ENCODE measurements at places on chromosomes 5 and 9.

- DNase-seq = no peak
Measured at GRCh38 chr9:121860744-121861143, 209.3 kb downstream of the DAB2IP start.

DNA sequence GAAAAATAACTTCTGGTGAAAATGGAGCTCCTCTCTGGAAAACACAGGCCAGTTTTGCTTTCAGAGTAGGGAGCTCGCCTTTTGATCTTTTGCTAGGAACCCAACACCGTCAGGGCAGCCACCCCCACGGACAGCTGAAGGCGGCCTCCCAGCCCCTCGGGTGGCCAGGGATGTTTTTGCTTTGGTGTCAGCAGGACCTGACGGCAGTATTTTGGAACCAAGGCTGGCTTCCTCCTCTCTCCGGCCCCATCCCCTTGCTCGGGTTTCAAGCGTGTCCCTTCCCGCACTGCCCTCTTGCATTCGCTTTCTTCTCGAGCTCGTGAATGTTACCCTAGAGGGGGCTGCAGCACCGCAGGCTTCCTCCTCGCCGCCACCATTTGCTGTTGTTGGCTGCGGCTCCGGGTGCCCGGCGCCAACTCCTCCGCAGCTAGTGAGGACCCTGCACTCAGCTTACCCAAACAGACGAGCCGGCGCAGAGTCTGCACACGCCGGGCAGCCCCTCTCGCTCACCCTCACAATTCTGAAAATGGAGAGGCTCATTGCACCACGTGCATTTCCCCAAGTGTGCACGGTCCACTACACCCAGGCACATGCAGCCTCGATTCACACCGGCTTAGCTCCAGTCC is 35.5 kb upstream of the ADAMTSL1 start:
- peak; percentile 79 for DNase-seq

DNA sequence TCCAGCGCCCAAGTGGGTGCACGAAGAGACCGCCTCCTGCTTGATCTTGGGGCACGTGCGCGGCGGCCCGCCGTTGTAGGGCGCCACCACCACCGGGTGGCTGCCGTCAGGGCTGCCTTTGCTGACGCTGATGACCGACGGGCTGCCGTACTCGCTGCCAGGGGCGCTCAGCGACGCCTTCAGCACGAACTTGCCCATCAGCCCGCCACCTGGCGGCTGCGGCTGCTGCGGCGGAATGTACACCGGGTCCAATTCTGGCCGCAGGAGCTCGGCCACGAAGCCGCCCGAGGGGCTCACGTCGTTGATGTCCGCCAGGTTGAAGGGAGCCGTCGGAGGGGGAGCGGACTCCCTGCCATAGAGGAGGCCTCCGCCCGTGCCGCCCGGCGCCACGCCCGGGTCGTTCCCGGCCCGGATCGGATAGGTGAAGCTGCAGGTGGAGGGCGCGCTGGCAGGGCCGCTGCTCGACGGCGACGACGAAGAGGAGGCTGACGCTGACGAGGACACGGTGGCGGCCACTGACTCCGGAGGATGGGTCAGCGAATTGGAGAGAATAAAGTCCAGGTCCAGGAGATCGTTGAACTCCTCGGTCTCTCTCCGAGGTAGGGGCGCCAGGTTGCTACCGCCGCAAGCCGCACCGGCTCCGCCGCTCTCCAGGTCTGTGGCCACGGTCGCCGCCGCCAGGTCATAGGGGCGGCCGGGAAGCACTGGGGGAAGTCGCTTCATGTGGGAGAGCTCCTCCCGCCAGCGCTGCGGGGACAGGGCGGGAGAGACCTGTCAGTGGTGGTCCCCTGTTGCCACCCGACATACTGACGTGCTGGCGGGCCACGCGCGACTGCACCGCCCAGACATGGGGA is 1.8 kb downstream of the KLF4 start:
- no peak for DNase-seq

DNA sequence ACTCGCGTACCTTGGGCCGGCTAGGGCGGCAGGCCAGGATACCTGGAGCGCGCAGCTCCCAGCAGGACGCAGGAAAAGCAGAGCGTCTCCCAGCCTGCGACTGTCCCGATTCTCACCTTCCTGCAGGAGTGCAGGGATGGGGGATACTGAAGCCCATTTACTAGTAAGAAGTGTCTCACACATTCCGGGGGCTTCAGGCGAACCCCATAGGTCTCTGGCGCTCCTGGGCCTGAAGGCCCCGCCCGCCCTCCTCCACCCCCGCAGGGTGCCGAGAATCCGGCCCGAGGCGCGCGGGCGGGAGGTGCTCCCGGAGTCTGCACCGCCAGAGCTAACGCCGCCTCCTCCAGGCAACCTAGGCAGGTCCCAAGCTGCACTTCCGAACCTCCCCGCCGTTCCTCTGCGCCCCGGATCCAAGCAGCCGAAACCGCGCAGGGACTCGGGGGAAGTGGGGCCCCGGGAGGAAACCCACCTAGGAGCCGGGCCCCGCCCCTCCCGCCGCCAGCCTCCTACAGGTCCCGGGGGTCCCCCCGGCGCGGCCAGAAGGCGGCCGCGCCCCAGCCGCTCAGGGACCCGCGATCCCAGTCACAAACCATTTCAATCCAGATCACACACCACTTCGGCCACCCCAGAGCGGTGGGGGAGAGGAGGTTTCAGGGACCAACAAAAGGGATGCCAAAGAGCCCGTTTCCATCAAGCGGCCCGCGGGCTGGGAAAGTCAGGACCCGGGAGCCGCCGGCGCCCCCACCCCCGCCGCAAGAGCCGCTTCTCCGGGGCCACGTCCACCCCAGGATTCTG is 1.2 kb downstream of the ROR2 start:
- no peak for DNase-seq

DNA sequence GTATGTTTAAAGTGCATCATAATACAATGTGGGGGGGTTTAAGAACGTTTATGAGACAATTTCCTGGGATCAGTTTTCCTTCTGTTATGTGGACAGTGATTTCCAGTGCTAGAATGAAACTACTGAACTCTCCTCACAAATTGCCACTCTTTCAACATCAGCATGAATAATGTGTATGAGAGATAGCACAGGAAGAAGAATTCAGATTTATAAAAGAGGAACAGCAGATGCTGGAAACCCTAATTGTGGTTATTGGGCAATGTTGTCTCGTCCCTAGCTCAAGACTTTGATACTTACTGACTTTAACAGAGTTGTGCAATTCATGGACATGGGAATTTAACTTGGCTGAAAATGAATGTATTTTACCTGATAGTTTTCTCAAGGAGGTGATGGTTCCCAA is 410.8 kb upstream of the MEF2C start:
- no peak for DNase-seq

DNA sequence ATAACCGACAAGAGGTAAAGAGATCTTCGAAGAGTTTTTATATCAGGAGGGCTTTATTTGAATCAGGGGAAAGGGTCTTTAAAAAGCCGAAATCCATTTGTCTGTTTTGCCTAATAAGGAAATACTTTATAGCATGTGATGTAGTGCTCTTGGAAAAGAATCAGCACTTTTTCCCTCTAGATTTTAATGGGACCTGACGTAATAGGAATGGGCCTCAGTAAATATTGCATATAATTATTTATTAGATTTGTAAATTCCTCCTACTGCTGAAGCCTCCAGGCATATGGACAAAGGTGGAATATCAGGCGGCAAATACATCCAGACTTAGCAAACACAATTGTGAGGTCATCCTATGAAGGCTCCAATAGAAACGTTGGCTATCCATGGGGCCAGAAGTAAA is 50.9 kb downstream of the ACTBL2 start:
- DNase-seq = no peak

DNA sequence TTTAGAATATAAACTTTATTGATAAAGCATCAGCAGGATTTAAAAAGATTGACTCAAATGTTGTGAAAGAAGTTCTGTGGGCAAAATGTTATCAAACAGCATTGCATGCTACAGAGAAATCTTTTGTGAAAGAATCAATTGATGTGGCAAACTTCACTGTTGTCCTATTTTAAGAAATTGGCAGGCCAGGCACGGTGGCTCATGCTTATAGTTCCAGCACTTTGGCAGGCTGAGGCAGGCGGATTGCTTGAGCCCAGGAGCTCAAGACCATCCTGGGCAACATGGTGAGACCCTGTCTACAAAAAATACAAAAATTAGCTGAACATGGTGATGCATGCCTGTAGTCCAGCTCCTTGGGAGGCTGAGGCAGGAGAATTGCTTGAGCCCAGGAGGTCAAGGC is 17.4 kb downstream of the ZBTB43 start:
- peak; percentile 52 for DNase-seq

DNA sequence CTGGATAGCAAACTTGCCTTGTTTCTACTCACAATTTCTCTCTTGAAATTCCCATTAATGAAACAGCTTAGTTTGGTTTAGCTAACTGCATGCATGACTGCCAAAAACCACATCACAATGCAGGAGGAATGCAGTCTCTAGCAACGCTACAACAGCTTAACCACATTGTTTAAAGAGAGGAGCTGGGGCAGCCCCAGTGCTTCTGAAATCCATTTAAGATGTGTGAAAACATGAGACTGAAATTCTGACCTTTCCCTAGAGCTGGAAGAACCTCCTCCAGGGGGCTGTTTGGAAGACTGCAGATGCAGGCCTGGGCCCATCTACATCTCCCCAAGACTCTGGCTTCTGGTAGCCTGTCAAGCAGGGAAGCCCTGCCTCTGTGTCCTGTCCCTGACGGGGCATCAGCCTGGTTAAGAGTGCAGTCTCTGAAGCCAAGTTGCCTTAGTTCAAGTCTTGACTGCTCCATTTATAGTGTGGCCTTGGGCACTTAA is 157.1 kb downstream of the ZNF462 start:
- DNase-seq = no peak

DNA sequence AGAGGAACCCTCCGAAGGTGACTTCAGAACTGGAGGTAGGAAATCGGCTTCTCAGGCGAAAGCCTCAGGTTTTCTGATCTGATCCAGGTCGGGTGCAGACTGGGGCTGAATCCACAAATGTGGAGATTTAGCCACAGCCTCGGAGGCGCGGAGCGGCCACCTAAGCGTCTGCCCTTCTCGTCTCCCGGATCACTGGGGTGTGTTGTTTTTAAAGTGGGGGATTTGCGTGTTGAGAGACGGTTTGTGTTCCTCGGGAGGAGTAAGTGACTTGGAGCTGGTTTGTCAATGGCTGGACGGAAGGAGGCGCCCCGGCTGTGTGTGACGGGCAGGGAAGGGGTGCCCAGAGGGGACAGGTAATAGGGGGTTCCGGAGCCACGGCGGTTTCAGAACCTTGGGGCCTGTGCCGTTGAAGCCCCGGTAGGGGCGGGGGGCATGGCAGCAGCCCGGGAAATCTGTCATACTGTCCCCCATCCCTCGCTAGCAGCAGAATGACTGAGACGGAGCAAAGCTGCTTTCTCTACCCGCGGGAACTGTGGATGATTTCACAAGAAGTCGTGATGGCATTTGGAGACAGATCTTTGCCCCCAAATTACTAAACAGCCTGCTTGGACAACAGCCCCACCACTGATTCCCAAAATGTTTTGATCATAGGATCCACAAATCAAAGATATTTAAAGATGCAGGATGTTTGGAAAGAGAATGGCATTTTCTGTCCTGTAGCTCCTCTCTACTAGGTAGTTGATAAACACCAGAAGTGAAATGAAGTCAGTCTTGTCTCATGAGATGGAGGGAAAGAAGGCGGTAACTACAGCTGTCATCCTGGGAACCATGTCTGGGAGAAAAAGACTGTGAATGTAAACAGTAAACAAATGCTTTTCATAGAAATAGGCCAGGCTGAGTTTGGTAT is 216.5 kb downstream of the PDZD2 start:
- peak; percentile 41 for DNase-seq

- peak; percentile 83 for DNase-seq
Measured at GRCh38 chr9:135045928-135046738, 41.3 kb upstream of the OLFM1 start.

GRCh38 chr5:172688349-172689217 is 47.5 kb downstream of the NEURL1B start:
- DNase-seq = no peak

GRCh38 chr9:123281659-123282350 is 13.4 kb upstream of the STRBP start:
- DNase-seq = no peak

GRCh38 chr5:28743025-28743715 is 1704.8 kb upstream of the CDH9 start:
- no peak for DNase-seq

GRCh38 chr5:151745071-151745705 is 13.2 kb downstream of the ATOX1 start:
- peak; percentile 80 for DNase-seq

DNA sequence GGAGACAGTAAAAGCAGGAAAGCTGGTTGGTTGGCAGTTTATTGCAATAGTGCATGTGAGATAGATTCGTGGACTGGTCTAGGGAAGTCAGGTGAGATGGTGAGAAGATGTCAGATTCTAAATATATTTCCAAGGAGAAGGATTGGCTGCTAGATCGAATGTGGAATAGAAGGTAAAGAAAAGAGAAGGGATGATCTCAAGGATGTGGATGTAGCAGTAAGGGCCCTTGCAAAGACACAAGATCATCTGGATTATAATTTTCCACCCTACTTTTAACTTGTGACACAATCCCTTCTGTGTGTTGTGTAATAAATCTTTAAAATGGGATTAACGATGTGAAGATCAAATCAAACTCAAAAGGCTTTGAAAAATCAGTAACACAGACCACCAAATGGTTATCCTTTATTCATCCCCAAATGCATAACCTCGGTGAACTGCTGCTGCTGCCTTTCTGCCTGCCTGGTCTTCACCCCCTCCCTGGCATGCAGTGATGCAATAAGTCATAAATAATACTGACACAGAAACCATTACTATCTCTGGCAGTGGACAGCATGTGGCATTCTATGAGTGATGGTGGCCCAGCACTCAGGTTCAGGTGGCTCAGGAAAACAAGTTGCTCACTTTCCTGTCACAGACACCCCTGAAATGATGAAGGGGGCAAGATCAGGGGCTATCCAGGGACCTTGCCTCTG is 178.4 kb downstream of the FAM114A2 start:
- no peak for DNase-seq

GRCh38 chr5:42235837-42236236 is 187.4 kb upstream of the GHR start:
- no peak for DNase-seq

DNA sequence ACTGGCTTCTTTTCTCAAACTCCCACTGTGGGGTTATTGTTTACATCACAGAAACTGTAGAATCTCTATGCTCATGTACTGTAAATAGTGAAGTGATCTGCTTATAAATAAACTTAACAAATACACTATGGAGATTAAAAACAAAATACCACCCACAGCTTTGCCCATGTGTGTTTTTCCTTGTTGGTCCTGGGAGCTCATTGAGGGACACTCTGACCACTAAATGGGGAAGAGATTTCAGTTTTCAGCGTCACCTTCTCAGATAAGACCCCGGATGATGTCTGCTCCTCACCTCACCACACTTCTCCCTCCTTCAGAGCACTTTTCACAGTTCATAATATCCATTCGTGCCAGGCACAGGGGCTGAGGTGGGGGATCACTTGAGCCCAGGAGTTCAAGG is 89.7 kb downstream of the PDE6A start:
- DNase-seq = no peak

DNA sequence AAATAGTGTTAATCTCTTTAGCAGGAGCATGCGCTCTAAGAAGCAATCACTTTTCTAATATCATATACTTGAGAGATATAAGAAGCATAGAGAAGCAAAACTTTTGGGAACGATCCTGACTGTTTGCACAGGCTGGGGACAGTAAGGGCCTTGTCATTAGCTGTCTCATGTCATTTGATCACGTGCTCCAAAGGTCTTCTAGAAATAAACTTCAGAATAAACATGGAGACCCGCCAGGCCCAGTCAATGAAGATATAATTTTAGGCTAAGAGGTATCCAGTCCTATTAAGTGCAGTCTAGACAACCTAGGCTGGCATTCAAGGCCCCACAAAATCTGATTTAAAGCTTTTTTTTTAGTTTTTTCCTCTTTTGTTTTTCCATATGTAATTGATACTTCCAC is 111.0 kb upstream of the APC start:
- no peak for DNase-seq

Measured in posterior cingulate gyrus (tissue), 11 donors.